ENCODE measurements at places on chromosomes 2 and 18.

- DNase-seq: no peak
These were observed 439.6 kb upstream of the MMADHC start for GRCh38 chr2:150027164-150027563.

GRCh38 chr2:200416878-200417277 lies 93.0 kb downstream of the KCTD18 start:
- no peak for DNase-seq

- no peak for DNase-seq
These were observed 720.8 kb downstream of the SLC4A3 start for GRCh38 chr2:220348206-220348605.

DNA sequence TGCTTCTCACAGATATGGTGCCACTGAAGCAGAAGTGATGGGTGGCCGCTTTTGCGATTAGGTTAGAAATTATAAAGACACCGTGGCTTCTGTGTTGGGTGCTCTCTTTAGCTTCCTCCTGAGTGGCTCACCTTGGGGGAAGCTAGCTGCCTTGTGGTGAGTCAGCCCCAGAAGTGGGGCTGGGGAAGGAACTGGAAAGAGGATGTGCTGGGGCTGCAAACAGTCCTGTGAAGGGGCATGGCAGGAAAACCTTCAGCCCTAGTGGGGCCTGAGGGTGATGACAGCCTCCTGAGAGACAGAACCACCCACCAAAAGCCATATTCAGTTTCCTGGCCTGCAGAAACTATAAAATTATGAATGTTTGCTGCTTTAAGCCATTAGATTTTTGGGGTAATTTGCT lies 8.9 kb upstream of the ASB18 start:
- no peak for DNase-seq

GRCh38 chr18:78293940-78294541 lies 685.6 kb upstream of the SALL3 start:
- no peak for DNase-seq

GRCh38 chr2:208248601-208249000 lies 6.3 kb downstream of the IDH1 start:
- DNase-seq: no peak

DNA sequence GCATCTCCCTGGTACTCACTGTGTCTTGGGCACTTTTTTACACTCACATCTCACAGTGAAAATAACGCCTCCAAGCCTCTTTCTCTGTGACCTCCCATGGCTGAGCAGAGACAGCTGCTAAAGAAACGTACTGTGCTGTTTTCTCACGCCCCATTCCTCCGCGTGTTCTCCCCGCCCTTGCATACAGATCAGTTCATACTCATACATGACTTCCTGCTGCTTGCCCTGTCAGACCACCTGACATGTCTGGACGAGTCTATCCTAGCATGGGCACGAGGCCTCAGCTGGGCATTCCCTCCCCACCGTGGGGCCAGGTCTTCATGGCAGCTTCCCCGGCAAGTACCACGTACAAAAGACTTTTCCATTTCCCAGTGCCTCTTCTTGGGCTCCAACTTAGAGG lies 21.2 kb upstream of the IL1A start:
- no peak for DNase-seq

DNA sequence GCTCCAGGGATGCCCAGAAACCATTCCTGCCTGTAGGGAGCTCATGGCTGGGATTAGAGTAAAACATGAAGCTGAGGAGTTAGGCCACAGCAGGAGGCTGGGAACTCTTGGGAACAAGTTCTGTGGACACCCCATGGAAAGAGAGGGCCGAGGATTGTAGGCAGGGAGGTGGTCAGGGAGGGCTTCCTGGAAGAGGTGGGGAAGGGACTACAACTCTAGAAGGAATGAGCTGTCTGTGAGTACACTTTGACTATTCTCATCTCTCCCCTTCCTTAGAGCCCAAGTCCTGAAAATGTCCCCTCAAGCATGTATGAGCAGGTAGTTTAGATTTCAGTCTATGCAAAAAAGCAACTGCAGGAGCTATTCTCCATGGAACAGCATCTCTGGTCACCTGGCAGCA lies 139.9 kb upstream of the GLI2 start:
- DNase-seq: no peak

DNA sequence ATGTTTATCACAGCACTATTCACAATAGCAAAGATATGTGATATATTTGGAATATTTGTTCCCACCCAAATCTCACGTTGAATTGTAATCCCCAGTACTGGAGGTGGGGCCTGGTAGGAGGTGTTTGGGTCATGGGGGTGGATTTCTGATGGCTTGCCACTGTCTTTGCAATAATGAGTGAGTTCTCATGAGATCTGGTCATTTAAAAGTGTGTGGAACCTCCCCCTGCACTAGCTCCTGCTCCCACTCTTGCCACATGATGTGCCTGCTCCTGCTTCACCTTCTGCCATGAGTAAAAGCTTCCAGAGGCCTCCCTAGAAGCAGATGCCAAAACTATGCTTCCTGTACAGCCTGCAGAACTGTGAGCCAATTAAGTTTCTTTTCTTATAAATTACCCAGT lies 72.2 kb upstream of the DYNC1I2 start:
- DNase-seq: no peak

- no peak for DNase-seq
These were observed 96.3 kb upstream of the ASB18 start for GRCh38 chr2:236360496-236360895.

- DNase-seq: no peak
These were observed 72.1 kb upstream of the ZFP36L2 start for GRCh38 chr2:43298500-43298899.

- DNase-seq: no peak
These were observed 115.9 kb downstream of the ZFP36L2 start for GRCh38 chr2:43110442-43110871.

- no peak for DNase-seq
These were observed 71.5 kb downstream of the RAB31 start for GRCh38 chr18:9779630-9780029.

DNA sequence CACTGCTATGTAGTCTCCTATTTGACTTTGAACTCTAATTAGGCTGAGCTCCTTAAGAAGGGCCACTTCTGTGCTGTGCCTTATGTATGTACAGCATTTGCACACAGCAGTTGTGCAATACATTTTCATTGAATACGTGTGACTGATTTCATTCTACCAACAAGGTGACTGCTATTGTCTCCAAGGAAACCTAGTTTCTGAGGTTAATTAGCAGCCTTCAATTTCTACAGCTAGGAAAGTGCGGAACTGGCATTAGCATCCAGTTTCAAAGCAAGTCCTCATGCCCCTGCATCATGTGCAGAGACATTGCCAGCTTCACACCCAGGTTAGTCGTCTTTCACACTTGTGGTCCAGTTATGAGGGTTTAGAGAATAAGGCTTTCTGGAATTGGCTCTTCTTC lies 58.6 kb downstream of the NCK2 start:
- DNase-seq: peak; percentile 45

- no peak for DNase-seq
These were observed 107.2 kb upstream of the UGP2 start for GRCh38 chr2:63734510-63734909.

DNA sequence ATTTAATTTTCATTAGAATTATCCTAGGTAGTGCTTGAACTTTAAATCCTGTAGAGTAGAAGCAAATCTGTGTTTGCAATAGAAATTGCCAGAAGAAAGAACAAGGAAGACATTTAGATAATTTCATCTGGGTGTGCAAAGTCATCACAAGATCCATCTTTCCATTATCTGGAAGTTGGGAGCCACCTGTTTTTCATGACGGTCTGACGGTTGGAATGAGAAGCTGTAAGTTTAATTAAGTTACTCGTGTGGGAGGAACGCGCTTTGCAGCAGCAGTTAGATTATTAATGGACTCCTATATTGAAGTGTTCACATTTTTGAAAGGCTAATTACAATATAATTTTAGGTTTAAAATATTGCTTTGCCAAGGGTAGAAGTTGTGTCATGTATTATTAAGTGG lies 69.9 kb upstream of the PARD3B start:
- no peak for DNase-seq

DNA sequence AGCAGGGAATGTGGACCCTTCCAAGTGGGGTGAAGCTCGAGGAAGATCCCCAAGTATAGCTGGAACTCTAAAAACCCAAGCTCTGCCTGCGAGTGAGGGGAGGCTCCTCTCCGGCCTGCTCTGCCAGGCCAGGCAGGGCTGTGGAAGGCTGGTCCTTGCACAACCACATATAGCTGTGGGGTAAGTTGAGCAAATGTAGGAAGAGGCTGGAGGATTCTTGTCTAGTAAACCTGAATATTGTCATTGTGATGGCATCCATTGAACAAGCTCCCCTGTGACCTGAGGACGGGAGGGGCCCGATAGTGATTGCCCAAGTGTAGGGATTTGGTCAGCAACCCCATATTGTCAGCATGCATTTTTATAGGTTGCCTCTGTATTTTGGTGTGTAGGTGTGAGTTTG lies 103.0 kb downstream of the ACKR3 start:
- DNase-seq: no peak

Data from CD4-positive, alpha-beta T cell treated with Interleukin-10 for 1 hour (primary cell).